ENCODE measurements at places on chromosomes 7 and 10.

GRCh38 chr10:112519133-112519761 lies 72.2 kb downstream of the VTI1A start:
- no peak for DNase-seq

DNA sequence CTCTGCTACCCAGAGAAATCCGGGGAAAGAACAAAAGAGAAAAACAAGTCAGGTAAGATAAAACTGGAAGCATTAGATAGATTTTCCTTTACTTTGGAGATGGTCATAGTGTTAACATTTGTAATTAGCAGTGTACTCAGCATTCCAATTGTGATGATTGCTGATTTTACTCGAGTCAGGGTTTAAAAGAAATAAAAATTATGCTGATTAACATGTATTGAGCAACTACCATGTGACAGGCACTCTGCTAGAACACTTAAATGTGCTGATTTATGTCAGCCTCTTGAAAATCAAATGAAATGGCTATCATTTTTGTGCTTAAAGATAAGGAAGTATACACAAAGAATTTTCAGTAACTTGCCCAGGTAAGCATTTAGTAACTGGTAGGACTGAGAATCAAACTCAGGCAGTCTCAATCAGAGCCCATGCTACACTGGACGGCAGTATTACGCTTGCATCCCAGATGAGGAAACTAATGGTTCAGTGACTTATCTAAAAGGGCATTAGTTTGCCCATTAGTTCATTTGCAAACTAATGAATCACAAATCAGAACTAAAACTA lies 735.1 kb upstream of the SORCS1 start:
- no peak for DNase-seq

DNA sequence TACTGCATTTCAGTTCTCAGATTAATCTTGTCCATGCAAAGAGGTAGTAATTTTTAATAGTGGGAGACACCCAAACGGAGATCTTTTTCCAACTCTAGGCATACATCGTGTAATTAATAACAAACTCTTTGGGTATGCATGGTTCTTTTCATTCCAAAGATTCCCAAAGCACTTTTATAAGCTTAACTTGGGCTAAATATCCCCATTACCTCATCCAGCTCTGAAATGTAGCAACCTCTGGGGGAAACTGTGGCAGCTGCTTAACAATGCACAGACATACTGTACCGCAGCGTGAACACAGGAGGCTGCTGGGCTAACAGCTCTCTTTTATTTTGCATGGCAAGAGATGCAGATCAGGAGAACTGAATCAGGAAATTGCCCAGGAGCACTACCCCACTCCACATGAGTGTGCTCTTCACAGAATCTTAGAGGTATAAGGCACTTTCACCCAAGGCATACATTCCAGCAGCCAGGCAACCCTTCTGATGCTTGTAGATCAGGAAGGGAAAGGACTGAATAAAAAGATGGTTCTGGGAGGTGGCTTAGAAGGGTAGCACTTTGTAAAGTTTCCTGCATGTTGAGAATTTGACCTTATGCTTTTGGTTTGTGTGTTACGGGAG lies 114.4 kb upstream of the GLI3 start:
- DNase-seq = no peak

GRCh38 chr7:130879191-130879590 lies 145.2 kb upstream of the KLF14 start:
- DNase-seq = no peak

GRCh38 chr10:29761916-29762315 lies 127.1 kb upstream of the SVIL start:
- DNase-seq = no peak

- no peak for DNase-seq
These were observed 753.4 kb downstream of the NRG3 start for GRCh38 chr10:82628373-82628772.

DNA sequence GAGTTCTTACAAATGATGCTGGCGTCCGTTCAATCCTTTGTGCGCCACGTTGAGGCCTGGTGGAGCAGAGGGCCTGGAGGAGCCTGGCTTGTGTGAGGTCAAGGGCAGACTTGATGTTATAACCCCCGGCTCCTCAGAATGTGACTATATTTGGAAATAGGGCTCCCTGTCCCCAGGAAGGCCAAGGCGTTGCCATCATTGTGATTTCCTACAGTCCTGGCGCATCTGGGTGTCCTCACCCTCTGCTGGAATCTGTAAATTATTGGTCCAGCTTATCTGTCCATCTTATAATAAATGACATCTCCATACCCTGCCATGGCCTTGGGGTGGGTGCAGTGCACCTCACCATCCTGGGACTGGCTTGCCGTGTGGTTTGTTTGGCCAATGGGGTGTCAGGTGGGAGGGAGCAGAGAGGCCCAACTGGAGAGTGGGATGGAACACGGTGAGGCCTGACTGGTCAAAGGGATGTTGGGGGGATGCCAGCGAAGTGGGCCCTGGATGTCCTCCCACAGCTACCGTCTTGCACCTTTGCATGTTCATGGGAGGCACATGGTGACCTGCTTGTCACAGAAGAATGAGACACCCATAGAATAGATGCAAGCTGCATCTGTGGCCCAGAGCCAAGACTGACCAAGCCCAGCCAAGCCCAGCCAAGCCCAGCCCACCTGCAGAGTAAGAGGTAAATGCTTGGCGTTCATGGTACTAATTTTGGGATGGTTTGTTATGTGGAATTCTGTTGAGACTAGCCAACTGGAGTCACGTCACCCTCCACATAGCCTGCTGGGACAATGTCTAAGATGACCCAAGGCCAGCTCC lies 11.1 kb upstream of the LRRC27 start:
- DNase-seq = peak; percentile 47

GRCh38 chr10:22174442-22174841 lies 43.4 kb downstream of the EBLN1 start:
- no peak for DNase-seq

- DNase-seq = peak; percentile 67
These were observed 79.2 kb upstream of the INSIG1 start for GRCh38 chr7:155218276-155219153.

GRCh38 chr7:147611431-147611830 lies 979.1 kb upstream of the C7orf33 start:
- DNase-seq = no peak

- DNase-seq = peak; percentile 88
These were observed 10.1 kb downstream of the LIMK1 start for GRCh38 chr7:74093671-74094223.

DNA sequence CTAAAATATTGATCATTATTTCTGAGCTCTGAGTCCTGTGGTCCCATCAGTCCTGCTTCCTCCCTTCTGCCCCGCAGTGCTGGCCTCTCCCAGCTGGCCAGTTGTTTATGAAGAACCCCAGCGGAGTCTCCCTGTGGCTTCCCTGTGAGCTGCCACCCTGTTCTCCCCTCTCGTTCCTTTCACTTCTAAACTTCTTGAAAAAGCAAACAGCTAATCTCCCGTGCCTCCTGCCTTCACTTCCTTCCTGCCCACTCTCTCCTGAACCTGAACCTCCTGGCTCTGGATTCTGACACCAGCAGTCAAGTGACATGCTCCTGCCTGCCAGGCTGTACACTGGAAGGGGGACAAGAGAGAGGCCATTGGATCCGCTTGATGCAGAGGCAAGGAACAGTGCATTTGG lies 63.7 kb upstream of the ZPBP start:
- DNase-seq = no peak

- DNase-seq = no peak
These were observed 27.0 kb upstream of the JAZF1 start for GRCh38 chr7:28207486-28208158.

- no peak for DNase-seq
These were observed 42.7 kb upstream of the LAMB1 start for GRCh38 chr7:108045669-108046068.

- DNase-seq = peak; percentile 58
These were observed 110.1 kb downstream of the WDR37 start for GRCh38 chr10:1166101-1166827.

DNA sequence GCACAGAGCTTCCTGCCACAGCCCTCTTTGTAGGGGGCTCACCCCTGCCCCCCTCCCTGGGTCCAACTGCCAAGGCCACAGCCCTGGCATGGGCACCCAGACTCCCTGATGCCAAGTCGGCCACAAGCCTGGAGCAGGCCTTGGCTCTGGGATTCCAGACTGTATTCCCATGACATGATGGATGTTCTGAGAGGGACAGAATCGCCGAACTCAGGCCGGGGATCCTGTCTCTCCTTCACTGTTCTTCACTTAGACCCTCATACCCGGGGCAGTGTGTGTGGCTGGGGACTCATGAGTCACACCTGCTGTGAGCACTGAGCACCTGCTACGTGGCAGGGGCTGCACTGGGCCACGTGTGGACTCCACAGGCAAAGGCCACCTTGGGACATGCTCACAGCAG lies 7.9 kb downstream of the CALML5 start:
- DNase-seq = peak; percentile 51

- no peak for DNase-seq
These were observed 58.0 kb downstream of the AKR1B1 start for GRCh38 chr7:134400859-134401258.

GRCh38 chr7:151859948-151860685 lies 16.8 kb downstream of the PRKAG2 start:
- DNase-seq = no peak

DNA sequence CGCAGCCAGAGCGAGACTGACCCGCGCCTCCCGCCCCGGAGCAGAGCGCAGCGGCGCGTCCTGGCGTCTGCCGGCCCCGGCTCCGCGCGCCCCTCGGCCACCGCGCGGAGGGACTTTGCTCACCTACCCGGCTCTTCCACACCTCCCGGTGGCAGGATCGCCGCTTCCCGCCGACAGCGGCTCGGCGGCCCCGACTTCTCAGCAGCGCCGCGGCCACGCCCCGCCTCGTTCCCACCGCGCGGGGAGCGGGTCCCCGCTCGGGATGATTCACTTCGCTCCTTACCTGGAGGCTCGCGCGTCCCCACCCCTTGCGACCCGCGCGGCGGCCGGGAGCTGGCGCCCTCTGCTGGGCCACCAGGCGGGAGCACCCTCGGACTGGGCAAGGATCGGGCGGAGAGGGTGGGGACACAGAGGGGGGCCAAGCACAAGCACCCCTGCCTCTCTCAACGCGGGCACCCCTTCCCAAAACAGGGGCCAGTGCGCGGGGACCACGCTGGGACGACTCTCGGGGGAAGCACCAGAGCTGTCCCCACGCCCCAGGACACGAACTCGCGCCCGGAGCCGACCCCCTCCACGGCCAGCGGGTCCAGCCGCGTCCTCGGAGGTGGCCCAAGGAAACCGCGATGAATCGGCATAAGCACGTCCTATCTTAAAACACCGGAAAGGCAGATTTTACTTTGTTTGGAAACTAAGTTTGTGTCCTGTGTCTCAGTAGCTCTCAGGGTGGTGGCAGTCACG lies 101.0 kb upstream of the SVIL start:
- DNase-seq = peak; percentile 97
